Left hindlimb (tissue), 1 donor: ENCODE measurements at places on chromosomes 2 and 18.

- DNase-seq: no peak
These were observed 51.1 kb downstream of the CAPN13 start for GRCh38 chr2:30756051-30756719.

GRCh38 chr2:14567561-14567960, 65.0 kb upstream of the LRATD1 start:
- no peak for DNase-seq

DNA sequence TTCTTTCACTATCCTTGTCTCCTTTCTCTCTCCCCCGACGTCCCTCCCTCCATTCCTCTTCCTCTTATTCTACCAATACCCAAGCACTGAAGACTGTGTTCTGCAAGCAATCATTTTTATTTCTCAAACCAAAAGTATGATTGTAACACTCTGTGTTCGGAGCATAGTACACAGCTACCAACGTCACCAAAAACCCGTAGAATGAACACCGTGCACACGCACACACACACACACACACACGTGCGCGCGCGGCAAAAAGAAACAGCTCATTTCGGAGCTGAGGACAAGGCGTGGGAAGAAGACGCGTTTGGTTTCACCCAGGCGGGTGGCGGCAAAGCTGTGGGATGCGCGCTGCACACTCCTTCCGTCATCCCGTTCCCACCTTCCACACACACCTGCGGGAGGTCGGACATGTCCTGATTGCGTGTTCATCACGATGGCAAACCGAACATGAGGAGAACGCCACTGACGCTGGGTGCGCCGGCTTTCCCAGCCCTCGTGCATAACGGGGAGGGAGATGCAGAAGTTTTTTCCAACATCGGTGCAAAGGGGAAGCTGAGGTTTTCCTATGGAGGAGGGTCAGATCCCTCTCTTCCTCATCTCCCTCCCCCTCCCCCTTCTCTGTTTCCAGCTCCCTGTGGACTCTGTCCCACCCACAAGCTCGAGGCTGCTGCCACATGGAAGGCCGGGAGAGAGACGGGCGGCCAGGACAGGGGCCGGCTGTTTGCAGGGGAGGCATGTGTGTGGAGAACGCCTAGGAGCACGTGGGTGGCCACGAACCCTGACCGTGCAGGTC, 20.4 kb downstream of the MBP start:
- DNase-seq: no peak

DNA sequence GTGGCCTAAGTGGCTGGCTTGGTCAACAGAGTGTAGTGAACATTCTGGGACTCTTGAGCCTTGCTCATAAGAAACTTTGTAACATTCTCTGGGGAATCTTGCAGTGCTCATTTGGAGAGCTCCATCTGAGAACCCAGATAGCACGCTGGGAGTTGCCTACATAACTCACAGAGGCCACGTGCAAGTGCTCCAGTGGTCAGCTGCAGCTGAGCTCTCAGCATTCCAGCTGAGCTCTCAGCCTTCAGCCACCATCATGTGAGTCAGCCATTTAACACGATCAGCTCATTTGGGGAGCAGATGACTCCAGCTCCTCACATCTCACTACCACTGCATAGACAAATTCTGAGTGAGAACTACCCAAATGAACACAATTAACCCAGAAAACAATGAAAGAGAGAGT, 25.5 kb upstream of the CTNNA2 start:
- no peak for DNase-seq

DNA sequence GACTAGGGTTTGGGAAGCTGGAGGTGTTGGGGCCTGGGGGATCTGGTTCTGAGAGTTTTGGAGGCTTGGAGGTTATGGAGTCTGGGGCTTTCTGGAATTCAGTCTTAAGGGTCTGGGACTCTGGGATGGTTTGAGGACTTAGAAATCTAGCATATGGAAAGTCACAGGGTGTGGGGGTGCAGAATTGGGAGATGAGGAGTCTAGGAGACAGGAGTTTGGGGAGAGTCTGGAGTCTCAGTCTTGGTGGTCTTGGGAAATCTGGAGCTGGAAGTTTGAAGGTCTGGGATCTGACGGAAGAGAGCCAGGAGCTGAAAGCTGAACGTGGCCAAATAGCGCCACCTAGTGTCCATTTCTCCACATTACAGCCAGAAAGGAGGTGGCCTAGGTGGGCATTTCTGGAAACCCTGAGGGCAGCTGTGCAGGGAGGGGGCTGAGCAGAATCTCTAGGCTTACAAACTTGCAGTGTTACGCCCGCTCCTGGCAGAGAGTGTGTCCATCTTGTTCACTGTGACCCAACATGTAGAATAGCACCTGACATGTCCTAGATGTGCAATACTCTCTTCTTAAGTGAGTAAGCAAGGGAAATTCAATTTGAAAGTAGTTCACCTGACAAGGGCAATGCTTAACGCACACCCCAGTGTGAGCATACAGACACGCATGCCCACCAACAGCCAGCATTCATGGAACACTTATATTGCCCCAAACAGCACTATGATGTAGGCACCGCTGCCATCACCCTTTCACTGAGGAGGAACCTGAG, 204.8 kb downstream of the TFCP2L1 start:
- DNase-seq: peak; percentile 58
